NCI-H1930 (cell line): ENCODE measurements at places on chromosomes 12 and 14.

DNA sequence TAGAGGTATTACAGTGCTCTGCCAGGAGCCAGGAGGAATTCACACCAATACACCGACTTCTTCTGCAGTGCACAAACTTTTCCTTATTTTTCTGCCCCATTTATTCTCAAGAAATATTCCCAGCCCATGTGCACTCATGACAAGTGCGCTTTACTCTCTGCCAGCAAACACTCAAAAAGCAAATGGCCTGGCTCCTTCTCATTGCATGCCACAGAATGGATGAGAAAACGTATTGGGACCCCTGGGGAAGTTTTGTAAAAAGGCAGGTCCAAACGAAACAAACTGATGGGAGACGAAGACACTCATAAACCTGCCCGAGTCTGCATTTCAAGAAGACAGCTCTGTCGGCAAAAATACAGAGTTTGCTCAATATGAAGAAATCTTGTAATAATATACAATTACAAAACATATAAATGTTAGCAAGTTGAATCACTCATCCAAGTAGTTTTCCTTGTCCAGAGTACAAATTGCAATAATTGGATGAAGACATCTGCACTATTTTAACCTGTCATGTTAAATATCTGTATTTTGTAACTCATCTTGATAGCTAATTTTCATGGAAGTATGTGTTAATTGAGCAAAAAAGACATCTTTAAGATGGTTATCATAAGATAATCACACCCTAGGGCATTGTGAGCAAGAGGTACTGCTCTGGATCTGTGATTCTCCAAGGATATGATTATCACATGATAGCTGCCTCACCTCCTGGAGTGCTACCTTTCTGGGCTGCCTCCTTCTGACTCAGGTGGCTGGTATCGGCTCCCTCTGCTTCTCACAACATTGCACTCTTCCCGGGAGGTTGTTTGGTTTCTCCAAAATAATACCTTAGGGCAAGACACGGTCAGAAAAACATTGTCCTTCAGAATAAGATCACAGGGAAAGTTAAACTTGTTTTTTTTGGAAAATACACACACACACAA lies 260.8 kb upstream of the G2E3 start:
- DNase-seq = no peak

DNA sequence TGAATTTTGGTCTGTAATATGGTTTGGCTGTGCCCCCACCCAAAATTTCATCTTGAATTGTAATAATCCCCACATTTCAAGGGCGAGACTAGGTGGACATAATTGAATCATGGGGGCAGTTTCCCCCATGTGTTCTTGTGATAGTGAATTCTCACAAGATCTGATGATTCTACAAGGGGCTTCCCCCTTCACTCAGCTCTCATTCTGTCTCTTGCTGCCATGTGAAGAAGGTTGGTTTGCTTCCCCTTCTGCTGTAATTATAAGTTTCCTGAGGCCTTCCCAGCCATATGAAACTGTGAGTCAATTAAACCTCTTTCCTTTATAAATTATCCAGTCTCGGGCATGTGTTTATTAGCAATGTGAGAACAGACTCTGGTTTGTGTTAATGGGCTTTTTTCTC lies 5.9 kb downstream of the LRRC9 start:
- no peak for DNase-seq

GRCh38 chr14:26872515-26873361 lies 274.9 kb upstream of the NOVA1 start:
- no peak for DNase-seq

GRCh38 chr14:74620497-74620921 lies 8.5 kb upstream of the LTBP2 start:
- no peak for DNase-seq

DNA sequence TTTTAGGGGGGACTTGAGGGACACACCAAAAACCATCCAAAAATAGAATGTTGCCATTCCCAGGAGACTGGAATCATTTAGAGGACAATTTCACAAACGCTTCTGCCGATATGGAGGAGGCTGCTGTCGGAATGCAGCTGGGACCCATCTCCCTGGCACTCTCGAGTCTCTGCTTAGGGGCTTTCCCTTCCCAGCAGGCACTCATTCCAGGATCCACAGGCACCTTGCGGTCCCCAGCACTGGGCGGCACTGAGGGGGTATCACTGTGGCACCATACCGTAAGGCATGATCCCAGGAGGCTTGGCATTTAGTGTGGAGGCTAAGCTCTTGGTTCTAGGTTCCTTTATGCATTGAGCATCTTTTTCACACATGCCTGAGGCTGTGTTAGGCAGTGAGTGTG lies 36.6 kb upstream of the LTBP2 start:
- DNase-seq = no peak

GRCh38 chr14:93304771-93305170 lies 28.1 kb downstream of the BTBD7 start:
- no peak for DNase-seq

- no peak for DNase-seq
Measured at GRCh38 chr12:130973109-130973508, 19.4 kb downstream of the ADGRD1 start.

GRCh38 chr14:34733245-34733644 lies 18.9 kb upstream of the CFL2 start:
- no peak for DNase-seq
